ENCODE measurements at places on chromosomes 11 and 22. TPM values are rescaled to one million over a fixed set of nuclear protein-coding genes. Genes with fewer than 3 reads are reported as not detected.
A peak's percentile ranks its signal among the peaks of the same experiment; 100 is the strongest.

Gene VSTM5
- polyA plus RNA-seq = 0.26 TPM

Gene MUC15
- 0.57 TPM for polyA plus RNA-seq

Gene CTNND1
- 134 TPM for polyA plus RNA-seq

Gene SCGB1C1
- not detected for polyA plus RNA-seq

Gene ARHGAP8
- 9.7 TPM for polyA plus RNA-seq

GRCh38 chr22:35733791-35734516 is 16.3 kb downstream of the APOL5 start:
- H3K27ac ChIP-seq = no peak overlapping the region
- no peaks in the 10 kb centered on the region for H3K27me3 ChIP-seq
- no peak overlapping the region for H3K4me3 ChIP-seq

- H3K27me3 ChIP-seq = no peaks in the 10 kb centered on the region
- DNase-seq = peak; percentile 78
- no peaks in the 10 kb centered on the region for H3K36me3 ChIP-seq
- H3K27ac ChIP-seq = no peak overlapping the region
- peaks cover 5% of the 10 kb centered on the region for H3K4me1 ChIP-seq
Measured at GRCh38 chr11:32118025-32118974, 27.4 kb downstream of the RCN1 start.

- H3K27ac ChIP-seq = no peak overlapping the region
- H3K36me3 ChIP-seq = no peaks in the 10 kb centered on the region
- H3K4me1 ChIP-seq = no peaks in the 10 kb centered on the region
- no peaks in the 10 kb centered on the region for H3K27me3 ChIP-seq
- DNase-seq = no peak
Measured at GRCh38 chr22:20607157-20607907, 99.9 kb downstream of the MED15 start.

DNA sequence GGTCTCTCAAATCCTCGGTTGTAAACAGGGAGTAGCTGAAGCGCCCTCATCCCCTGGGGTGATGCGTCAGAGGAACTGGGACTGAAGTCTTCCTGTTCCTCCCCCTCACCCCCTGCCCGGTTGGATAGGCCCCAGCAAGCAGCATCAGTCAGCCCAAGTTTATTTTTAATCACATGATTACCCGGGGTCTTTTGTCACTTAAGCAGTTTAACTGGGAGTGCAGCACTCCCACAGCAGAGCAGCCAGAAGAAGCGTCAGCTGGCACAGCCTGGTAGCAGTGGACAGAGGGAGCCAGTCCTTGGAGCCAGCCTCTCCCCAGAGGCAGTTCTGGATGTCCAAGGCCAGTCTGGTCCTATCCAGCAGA is 342.1 kb downstream of the CTTN start:
- H3K4me1 ChIP-seq = no peaks in the 10 kb centered on the region
- H3K36me3 ChIP-seq = no peaks in the 10 kb centered on the region
- DNase-seq = no peak
- no peak overlapping the region for H3K4me3 ChIP-seq
- no peaks in the 10 kb centered on the region for H3K27me3 ChIP-seq
